ENCODE measurements at places on chromosomes 11 and 22.

DNA sequence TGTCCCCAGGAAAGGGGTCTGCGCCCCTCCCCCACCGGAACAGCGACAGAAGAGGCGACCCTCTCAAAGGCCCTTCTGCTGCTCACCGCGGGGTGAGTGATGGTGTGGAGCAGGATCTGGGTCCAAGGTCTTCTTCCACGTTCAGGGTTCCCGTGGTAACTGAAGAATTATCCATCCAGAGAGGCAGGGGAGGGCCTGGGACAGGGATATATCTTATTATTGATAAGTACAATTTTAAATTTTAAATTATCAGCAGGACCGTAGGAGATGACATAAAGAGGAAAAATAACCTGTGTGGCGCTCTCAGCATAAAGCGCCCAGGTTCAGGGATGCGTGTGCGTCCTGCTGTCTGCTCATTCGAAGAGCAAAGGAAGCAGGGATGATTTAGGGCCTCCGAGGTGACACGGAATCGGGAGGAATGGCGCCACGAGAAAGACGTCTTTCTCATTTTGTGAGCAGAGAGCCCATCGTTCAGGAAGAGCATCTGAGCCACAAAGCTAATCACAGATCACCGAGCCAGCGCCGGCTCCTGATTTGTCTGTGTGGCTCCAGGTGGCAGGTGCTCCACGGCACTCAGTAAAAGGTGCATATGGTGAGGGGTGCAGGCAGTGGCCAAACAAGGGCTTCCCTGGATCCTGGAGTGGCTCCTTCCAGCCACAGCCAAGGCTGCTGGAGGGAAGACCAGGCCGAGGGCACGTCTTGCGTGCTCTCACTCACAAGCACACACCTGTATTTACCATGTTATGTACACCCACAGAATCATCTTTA is 19.3 kb downstream of the KRTAP5-5 start:
- DNase-seq: no peak

DNA sequence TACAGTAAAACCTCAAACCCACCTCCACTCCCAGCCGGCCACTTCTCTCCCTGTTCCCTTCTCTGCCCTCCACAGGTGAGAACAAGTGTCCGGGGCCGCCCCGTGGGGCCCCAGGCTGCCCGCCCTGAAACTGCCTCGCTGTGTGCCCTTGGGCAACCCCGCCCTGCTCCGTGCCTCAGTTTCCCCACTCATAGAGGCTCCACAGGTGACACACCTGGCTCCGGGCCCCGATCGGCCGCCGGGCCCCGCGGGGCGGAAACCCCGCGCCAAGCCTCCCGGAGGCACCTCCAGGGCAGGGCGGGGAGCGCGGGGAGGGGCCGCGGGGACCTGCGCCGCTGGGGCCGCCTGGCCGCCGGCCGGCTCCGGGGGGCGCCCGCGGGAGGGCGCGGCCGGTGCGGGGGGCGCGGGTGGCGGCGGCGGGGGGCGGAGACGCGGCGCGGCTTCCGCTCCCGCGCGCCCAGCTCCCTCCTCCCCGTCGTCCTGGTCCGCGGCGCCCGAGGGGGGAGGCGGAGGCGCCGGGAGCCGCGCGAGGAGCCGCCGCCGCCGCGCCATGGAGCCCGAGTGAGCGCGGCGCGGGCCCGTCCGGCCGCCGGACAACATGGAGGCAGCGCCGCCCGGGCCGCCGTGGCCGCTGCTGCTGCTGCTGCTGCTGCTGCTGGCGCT is at the start of gene LRP5:
Gene LRP5, plus strand, starts transcription at position 475 of the 663 bp plus-strand sequence. Its CDS starts 124 bp downstream, at position 599.
- no peak for DNase-seq

DNA sequence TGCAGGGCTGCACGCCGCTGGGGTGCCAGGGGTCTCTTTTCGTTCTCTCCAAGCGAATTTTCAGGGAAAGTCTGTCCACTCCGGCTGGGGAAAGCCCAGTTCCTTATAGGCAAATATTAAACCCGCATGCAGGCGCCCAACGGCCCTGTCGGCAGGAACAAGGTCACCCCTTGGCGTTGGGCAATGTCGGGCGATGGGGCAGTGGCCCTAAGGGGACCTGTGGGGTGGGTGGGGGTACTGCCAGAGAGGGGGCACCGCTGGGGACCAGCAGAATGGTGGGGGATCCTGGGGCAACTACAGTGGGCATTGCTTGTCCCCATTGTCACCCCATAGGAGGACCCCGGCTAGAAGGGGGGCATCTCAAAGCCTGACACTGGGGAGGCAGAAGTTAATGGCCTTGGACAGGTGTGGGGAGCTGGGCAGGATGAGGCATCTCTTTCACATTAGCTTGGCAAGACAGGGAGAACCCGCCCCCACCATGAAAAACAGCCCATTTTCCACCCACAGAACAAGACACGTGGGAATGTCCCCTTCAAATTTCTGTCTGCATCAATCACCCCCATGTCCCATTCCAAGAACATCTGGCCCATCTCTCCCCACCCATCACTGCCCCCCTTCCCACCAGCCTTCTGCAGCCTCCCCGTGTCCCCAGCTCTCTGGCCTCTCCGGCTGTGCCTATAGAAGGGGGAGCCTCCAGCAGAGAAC is 5.5 kb upstream of the IGF2 start:
- no peak for DNase-seq

DNA sequence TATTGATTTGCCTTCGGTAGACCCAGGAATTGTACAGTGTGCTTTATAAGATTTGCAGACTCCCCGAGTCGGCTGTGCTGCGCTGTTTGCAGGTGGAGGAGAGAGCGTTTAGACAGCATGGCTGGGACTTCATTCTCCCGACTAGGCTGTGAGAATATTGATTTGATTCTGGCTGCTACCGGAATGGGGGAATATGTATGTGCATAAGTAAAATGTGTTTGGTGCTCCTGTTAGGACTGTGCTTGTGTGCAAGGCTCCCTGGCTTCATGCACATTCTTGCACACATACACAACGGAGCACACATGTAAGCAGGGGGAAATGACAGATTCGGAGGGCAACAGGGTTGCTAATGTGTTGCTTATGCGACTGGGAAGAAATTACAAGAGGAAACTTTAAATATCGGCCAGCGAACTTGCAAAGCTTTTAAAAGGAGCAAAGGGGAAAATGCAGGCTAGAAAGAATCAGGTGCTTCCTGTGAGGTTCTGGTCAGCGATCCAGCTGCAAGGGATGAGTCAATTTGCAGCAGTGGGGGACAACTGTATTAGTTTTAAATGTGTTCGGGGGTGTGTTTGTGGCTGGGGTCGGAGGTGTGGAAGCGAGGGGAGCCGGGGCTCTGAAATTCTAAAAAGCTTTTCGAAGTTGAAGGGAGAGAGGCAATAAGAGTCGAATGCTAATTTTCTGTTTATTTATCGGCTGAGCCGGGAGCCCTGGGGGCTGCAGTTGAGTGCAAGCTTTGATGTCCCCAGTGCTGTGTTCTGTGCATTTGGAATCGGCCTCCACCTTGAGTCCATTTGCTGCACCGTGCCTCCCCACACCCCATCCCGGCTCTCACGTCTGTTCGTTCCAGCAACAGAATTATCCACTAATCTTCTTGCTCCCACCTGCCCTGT is 731 bp downstream of the NTM start:
- DNase-seq: no peak

DNA sequence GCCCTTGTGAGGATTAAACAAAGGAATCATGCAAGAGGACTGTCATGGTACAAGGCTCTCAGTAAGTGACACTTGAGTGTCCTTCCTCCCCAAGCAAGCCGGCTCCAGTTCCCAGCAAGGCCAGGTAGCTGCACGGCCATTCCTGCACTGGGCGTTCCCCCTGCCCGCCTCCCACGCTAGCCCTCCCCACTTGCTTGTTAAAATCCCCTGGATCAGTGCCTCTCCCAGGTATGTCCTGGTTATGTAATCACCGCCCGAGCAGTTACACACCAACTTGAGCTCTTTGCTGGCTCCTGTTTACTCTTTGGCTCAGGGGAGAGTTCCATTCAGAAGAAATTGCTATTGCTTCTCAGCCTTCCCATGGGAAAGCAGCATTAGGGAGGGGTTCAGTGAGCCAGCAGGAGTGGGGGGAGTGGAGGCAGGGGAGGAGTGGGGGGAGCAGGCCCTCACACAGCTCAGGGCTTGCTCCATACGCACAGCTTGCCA is 19.4 kb upstream of the MYEOV start:
- no peak for DNase-seq
